ENCODE measurements at places on chromosomes 12 and 14.

- no peak for DNase-seq
Measured at GRCh38 chr14:23569443-23570151, 2.0 kb upstream of the AP1G2 start.

DNA sequence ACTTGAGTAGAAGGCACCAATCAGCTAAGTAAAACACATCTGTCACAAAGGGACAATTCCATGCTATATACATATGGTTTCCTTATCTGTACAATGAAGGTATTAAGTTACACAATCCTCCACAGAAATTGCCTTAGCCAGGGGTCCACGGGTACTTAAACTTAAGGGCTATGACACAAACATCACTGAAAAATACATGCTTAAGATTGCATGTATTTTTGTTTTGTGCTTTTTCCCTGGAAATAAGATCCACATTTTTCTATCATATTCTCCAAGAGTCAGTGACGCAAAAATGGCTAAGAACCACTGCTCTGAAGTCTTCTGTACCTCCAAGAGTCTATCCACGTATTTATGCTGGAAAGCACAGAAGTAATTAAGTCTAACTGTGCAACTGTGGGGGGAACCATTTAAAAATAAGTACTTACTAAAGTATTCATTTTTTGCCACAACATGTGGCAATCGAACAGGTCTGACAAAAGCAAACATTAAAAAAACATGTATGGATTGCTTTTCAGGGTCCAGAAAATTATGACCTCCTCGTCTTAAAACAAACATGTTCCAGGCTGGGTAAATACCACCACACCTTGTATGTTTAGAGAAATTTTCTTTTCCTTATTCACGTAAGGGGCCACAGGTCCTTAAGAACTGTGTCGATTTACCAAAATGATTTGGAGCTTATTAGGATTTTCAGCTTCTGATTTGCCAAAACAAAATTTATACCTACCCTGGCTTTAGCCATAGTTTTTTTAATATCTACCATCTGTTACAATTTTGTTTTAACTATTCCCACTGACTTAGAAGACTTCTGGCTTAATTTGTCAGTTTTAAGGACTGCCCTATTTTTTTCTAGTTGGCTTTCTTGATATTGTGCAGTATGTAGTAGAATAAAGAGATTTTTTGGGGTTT is 2.8 kb downstream of the SLC38A2 start:
- no peak for DNase-seq

- no peak for DNase-seq
Measured at GRCh38 chr14:103144085-103144484, 20.8 kb downstream of the TNFAIP2 start.

DNA sequence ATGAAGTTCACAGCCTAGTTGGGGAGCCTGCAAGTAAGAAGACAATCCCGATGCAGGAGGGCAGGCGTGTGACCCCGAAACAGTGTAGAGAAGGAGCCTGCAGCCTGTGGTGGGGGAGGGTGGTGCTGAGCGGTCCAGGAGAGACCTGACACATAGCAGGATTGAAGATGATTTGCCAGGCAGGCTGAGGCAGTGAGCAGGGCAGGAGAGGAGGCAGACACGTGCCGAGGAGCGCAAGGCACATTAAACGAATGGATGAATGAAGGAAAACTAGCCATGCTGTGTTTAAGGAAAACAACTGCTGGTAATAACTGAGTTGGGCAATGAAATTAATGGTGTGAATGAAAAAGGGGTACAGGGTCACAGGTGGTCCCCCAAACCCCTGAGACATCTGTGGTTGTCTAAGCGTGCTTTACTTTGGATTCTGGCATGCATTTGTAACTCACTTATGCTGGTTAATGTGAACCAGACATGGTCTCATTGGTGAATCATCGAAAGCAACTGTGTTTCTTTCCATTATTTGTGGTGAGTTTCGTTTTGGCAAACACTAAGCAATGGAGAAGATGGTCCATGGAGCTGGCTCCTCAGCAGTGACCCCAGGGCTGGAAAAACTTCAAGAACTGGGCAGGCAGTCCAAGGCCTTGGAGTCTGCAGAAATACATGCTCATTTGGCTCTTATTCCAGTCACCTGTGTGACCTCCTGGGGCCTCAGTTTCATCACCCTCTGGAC is 96.9 kb upstream of the EVL start:
- no peak for DNase-seq

- no peak for DNase-seq
Measured at GRCh38 chr12:6041891-6042290, 82.6 kb downstream of the VWF start.
